ENCODE measurements at places on chromosomes 2 and 18. TPM values are rescaled to one million over a fixed set of nuclear protein-coding genes. Genes with fewer than 3 reads are reported as not detected.

The GATA6 gene
- total RNA-seq = under 0.01 TPM

The KCNE4 gene
- 2.4 TPM for total RNA-seq

The GKN1 gene
- not detected for total RNA-seq

The CLHC1 gene
- 48.1 TPM for total RNA-seq

The OTOF gene
- total RNA-seq = 1.6 TPM

The SP9 gene
- total RNA-seq = 7.7 TPM

The GPR75 gene
- 18.3 TPM for total RNA-seq

The RESP18 gene
- total RNA-seq = 0.82 TPM

The DNAJC27 gene
- 13.0 TPM for total RNA-seq
